Activated CD4-positive, CD25-positive, alpha-beta regulatory T cell treated with anti-CD3 and anti-CD28 coated beads, Interleukin-2, amount 50 U/mL, for 72 hours (primary cell): ENCODE measurements at places on chromosomes 3 and 15.

GRCh38 chr3:174675406-174675805, 183.7 kb upstream of the NAALADL2 start:
- DNase-seq, result no peak

DNA sequence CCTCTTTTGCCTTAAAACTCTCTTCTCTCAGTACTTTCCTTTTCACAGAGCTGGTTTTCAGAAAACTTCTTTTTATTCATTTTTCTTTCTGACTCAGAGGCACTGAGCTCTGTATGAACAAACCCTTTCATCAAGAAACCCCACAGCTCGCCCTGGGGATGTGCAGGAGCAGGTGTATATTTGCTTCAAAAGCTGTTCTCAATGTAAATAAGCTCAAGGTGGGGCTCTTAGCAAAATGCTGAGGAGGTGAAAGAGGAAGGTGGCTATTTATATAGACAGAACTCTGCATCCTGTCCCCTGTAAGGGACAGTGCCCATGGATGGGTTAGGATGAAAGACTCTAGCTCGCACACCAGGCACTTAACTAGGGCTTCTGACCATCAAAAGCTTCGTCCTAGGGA, 302.0 kb downstream of the WDR72 start:
- no peak for DNase-seq

DNA sequence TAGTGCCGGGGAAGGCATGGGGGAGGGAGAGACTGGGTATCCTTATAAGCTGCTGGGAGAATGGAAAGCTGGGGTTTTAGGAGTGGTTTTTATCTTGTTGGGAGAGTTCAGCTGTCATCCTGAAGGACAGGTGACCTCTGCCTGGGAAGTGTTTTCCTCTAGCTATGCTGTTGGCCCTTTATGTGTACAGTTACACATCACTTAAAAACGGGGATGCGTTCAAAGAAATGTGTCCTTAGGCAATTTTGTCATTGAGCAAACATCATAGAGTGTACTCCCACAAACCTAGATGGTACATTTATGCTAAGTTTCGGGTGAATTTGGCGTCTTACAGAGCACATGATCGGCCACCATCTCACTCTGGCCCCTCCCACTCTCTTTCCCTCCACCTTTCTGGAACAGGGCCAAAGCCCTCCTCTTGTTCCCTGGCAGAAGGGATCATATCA, 164.3 kb upstream of the NUDT16 start:
- no peak for DNase-seq

- no peak for DNase-seq
These were observed 900.5 kb downstream of the EPHA3 start for GRCh38 chr3:90007778-90008499.

DNA sequence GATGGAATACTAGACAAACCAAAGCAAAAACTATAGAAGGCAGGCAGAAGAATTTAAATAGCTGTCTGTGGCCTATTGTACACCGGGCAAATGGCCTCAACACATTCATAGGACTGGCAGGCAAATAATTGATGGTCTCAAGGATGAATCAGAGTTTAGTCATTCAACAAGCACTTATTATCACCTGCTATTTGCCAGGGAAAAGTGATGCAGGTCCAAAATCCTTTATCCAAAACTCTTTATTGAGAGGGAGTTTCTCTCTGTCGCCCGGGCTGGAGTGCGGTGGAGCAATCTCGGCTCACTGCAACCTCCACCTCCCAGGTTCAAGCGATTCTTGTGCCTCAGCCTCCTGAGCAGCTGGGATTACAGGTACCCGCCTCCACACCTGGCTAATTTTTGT, 2.3 kb downstream of the EIF2AK4 start:
- DNase-seq, result no peak

DNA sequence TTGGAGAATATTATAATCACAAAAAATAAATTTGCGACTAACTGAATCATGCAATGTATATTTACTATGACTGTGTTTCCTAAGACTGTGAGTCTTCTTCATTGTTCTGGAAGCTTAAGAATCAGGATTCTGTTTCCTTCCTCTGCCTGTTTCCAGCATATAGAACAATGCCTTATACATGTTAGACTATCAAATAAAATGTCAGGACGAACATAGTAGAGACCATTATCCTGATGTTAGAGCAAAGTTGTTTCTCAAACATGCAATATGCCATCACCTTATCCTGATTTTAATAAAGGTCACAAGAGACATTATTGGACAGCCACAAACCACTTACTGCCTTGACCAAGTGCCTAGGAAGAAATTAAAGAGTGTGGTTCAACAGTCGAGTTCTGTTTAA, 457.4 kb upstream of the AGTR1 start:
- DNase-seq, result no peak

- DNase-seq, result no peak
These were observed 66.7 kb upstream of the GATA2 start for GRCh38 chr3:128559486-128560225.

DNA sequence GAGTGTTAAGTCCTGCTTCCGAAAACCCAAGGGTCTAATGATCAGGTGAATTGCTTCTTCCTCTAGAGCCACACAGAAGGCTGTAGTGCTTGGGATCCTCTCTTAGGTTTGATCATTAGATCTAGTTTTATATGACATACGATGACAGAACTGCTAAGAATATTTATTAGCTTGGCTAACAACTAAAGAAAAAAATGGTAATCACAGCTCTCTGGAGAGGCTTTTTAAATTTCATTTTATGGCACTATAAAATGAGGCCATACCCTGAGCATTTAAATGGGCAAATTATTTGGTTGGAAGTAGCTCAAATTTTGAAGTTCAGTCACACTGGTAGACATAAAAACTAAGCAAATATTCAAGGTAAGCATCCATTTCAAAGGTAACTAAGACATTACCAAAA, 482.5 kb upstream of the WNT5A start:
- DNase-seq, result no peak

DNA sequence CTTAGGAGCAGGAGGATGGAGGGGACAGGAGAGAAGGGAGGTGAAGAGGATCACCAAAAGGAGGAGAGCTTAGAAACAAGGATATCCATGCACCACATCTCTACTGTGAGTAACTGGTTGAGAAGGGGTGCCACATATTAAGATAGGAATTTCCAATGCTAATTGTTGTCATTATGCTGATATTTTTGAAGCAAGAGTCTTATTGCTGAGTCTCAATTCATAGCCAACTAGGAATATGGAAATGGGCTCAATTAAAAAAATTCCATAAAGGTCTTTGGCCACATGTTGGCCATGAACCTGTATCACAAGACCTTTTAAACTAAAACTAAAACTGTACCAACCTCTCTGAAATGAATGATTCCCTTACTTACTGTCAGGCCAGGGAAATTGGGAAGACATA, 642.6 kb downstream of the MAGI1 start:
- no peak for DNase-seq

DNA sequence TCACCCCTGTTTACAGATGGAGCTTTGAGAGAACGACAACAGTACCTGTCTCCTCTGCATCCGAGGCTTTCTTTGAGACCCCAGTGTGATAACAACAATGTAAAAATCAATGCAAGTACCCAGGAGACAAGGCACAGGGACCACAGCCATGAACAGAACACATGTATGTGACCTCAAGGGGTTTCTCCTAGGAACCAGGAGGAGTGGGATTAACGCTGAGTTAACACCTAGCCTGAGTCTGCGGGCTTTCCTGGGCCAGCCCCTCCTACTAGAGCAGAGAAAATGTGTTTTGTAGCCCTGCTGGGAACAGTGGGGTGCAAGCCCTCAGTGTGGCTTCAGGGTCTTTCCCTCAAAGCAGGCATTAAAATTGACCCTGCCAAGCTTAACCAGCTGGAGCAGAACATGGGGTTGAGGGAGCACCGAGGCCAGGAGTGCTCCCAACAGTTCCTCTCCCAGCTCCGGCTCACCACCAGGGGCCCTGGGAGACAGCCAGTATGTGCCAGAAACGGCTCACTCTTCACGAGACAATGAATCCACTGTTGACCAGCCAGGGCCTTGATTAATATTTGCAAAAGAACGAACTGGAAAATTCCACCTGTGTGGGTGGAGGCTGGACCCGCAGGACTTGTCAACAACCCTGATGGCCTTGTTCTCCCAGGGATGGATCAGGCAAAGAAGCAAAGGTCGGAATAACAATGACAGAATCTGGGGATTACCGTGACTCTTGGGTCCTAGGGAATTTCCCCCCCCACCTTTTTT, 3.6 kb downstream of the CHDH start:
- no peak for DNase-seq

GRCh38 chr15:44782516-44782915, 46.2 kb downstream of the TRIM69 start:
- DNase-seq, result no peak

- DNase-seq, result no peak
These were observed 675.2 kb downstream of the AGBL1 start for GRCh38 chr15:86754846-86755245.

GRCh38 chr3:101530686-101531047, 17.7 kb upstream of the SENP7 start:
- DNase-seq, result no peak

GRCh38 chr3:154334973-154335420, 10.7 kb upstream of the DHX36 start:
- no peak for DNase-seq

DNA sequence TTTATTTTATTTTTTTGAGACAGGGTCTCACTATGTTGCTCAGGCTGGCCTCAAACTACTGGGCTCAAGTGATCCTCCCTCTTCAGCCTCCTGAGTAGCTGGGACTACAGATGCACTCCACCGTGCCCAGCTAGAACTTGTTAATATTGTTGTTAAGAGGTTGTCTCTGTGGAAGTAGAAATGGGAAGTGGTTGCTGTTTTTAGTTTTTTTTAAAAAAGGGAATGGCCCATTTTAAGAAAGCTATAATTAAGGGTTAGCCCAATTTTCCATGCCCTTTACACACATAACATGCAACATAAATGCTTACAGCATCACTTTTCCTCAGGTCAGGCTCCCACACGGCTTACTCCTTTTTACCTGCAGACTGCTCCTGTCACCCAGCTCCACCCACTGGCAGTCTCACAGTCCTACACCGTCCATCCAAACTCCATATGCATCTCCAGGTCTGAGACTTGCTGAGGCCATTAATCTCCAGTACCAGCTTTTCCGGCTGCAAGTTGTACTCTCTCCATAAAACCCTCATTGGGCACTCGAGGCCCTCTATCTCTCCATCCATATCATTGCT, 19.8 kb downstream of the MORC1 start:
- no peak for DNase-seq

- no peak for DNase-seq
These were observed 3.5 kb upstream of the MTFMT start for GRCh38 chr15:65032801-65033537.

DNA sequence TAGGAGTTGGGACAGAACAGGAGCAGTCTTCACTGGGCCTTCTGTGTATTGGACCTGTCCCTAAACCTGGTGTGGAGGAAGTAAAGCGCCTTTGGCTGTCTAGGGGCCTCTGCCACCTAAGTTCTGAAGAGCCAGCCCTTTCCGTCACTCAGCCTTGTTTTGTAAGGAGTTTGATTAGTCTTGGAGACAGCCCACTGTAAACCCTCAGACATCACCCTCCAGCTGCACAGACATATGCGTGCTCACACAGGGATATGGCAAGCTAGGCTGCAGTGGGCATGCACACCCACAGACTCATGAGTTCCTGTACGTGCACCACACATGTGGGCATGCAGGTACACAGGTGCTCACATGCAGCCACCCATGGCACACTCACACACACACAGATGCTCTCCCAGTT, 5.2 kb downstream of the PRKCD start:
- DNase-seq, result no peak

GRCh38 chr3:98902351-98902740, 851 bp upstream of the DCBLD2 start:
- DNase-seq, result no peak

GRCh38 chr15:47885920-47886319, 168.6 kb downstream of the SEMA6D start:
- DNase-seq, result no peak

DNA sequence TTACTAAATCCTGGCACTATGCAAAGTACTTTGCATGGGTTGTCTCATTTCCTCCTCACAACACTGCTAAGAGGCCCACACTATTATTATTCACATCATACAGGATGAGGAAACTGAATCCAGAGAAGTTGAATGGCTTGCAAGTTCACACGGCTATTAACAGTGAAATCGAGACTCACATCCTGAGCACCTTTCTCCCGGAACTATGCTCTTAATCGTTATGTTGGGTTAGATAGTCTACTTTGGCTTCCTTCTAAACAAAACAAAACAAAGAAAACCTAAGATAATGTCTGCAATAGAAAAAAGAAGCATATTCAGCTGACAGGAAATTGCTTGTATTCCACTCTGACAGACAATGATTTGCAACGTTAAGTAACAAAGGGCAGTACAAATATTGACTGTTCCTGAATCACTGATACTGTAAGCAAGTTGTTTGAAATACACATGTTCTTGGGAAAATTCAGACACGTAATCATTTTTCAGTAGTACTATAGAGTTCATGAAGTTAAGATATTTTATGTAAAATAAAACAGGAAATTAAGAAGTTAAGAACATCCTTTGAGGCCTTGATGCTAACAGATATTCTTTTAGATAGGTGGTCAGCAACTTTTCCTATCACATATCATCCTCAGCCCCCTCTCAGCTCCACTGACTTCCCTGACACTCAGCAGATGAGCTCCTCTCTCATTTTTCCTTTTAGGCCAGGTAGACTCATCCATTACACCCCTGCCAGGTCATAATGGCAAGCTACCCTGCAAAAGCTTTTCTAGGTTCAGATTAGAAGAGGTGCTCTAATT, 40.7 kb downstream of the C2CD4B start:
- no peak for DNase-seq

DNA sequence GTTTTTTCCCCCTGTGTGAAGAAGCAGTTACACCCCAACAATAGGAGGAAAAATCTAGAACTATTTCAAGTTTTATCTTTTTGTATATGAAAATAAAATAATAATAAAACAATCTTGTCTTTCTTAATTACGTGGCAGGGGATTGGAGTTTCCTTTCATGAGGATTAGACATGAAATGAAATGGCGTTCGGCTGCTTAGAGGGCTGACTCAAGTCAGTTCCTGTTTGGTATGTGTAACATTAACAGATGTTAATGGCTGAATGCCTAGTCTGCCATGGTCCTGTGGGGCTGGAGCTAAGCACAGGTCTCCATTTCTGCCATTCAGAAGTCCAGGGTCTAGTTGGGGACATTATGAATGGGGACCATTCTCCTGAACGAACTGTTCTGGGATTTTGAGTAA, 3.1 kb upstream of the EXOG start:
- DNase-seq, result no peak

DNA sequence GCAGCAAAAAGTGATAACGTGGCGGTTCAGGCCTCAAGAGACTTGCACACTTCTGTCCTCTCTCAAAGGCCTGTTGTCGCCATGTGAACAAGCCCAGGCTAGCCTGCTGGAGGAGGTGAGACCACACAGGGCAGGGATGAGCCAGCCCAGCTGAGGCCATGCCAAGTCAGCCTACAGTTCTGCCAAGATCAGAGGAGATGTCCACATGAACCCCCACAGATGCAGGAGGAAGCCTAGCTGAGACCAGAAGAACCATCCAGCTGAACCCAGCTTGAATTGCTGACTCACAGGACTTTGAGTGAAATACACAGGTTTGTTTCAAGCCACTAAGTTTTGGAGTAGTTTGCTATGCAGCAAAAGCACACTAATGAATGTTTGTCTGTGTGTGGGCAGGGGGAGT, 50.3 kb upstream of the SEC13 start:
- no peak for DNase-seq

- no peak for DNase-seq
These were observed 681 bp upstream of the IL5RA start for GRCh38 chr3:3110749-3111361.

- DNase-seq, result no peak
These were observed 543.0 kb upstream of the TBL1XR1 start for GRCh38 chr3:177740254-177740653.
